ENCODE measurements at places on chromosomes 2 and 18.

- no peak for DNase-seq
Observed at GRCh38 chr18:12015416-12016062, 34.2 kb downstream of the IMPA2 start.

- no peak for DNase-seq
Observed at GRCh38 chr2:96856776-96857666, 795 bp downstream of the ANKRD39 start.

DNA sequence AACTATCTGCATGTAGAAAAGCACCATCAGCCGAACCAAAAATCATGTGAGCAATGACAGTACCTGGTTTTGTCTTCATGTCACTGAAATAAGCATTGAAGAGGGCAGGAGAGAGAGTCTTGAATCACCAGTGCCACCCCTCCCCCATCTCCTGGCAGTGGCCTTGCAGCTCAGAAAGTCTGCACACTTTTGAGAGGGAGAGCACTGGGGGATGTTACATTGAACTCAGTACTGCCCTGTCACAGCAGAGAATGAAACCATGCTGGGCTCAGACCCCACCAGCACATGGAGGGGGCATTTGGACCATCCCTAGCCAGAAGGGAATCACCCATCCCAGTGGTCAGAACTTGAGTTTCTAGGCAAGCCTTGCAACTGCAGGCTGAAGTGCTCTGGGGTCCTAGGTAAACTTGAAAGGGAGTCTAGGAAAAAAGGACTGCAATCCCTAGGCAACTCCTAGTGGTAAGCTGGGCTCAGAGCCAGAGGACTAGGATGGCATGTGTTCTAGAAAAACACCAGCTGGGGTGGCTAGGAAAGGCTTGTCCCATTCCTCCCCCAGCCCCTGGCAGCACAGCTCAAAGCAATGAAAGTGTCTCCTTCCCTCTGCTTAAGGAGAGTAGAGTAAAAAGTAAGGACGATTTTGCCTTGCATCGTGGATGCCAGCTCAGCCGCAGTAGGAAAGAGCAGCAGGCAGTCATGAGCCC lies 259.9 kb upstream of the MYT1L start:
- no peak for DNase-seq

DNA sequence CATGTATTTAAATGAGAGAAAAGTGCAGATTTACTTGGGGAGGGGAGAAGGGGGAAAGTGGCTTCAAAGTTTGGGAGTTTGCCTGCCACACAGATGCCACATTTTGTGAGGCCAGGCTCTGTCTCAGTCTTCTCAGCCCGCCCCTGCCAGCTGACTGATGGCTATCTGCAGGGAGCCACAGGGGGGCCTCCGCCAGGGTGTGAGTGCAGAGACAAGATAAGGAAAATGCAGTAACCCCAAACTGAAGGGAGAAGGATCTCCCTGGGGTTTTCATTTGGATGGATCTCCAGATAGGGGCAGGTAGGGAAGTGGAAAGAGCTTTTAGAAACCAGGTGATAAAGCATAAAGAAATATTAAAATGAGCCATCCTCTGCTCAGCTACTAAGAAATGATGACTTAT lies 128.8 kb downstream of the ZNF521 start:
- no peak for DNase-seq

GRCh38 chr2:222568865-222569264 lies 87.0 kb downstream of the FARSB start:
- DNase-seq: no peak

DNA sequence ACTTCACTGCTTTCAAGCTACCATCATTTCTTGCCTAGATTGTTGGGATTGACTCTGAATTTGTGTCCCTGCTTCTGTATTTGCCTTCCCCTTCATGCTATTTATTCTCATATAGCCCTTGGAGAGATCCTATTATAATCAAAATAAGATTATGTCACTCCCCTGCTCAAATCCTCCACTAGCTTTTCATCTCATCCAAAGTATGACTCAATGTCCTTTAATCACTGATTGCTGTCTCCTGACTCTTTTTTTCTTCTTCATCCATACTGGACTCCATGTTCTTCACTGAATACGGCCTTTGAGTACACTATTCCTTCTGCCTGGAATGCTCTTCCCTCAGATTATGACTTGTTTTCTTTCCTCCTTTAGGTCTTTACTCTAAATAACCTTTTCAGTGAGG lies 5.0 kb downstream of the RBKS start:
- DNase-seq: no peak

DNA sequence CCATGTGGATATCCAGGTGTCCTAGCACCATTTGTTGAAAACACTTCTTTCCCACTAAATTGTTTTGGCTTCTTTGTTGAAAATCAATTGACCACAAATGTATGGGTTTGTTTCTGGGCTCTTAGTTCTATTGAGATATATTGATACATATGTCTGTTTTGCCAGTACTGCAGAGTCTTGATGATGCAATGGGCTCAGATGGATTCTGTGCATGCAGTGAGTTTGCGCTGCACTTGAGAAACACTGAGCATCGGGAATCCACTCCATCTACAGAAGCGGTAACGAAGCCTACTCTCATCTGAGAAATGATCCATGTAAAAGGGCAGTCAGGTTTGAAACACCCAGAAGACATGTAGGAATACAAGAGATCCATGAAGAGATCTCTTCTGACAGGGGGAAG lies 21.9 kb upstream of the DNAJC10 start:
- DNase-seq: no peak

DNA sequence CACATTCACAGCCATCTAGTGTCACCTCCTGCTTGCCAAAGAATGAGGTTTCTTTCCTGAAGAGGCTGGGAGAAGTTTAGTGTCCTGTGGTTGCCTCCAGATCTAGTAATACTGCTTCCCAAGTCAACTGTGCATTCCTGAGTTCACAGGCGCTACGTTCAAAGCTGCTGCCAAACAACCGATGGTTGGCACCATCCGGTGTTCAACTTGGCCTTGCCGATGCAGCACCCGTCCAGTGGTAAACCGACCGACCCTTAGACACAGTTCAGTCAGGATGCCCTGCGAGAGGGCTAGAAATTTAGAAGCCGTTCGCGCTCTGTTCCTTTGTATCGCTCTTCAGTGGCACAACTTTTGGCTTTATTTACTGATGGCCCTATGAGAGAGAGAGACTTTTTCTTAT lies 28.6 kb downstream of the RMC1 start:
- no peak for DNase-seq

- no peak for DNase-seq
Observed at GRCh38 chr2:175009917-175010621, 4.9 kb upstream of the CHN1 start.

GRCh38 chr2:73418343-73418742 lies 32.7 kb downstream of the ALMS1 start:
- no peak for DNase-seq

Data from HEK293T (cell line).